A549 treated with CORT108297 at 1 μM for 4 hours (cell line): ENCODE measurements at places on chromosomes 4 and X. TPM values are rescaled to one million over a fixed set of nuclear protein-coding genes. Genes with fewer than 3 reads are reported as not detected.

The RHOXF2 gene
- total RNA-seq, result not detected in 5 replicates

The ADH5 gene
- 102 to 133 TPM (median 105 TPM) in 5 replicates for total RNA-seq

The RRH gene
- 0.06 to 0.22 TPM in 2 of 5 replicates, not detected in the others for total RNA-seq

The YY2 gene
- total RNA-seq, result 2.3 to 2.8 TPM (median 2.4 TPM) in 5 replicates

The PAGE2B gene
- total RNA-seq, result not detected in 5 replicates
